ENCODE measurements at places on chromosomes 3 and 15.

GRCh38 chr3:173586166-173586565 is 188.6 kb downstream of the NLGN1 start:
- DNase-seq: no peak

GRCh38 chr15:67010898-67011616 is 54.3 kb upstream of the SMAD3 start:
- DNase-seq: no peak

- DNase-seq: no peak
Observed at GRCh38 chr3:79844176-79844575, 76.4 kb upstream of the ROBO1 start.

DNA sequence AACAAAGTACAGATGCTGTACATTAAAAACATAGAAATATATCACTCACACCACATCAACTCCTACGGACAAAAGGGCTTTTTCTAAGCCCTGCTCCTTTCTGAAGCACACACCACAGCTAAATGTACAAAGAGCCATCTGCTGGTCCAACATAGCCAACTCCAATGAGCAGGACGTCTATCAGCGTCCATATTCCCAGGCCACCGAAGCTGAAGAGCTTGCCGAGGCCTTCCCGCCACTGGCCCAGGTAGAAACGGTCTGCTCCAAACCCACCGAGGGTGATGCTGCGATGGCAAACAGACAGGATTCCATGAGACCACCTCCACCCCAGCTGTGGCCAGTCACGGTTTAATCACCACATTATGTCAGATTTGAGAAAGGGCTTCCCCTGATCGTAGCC is 9.8 kb downstream of the TM2D3 start:
- DNase-seq: no peak

DNA sequence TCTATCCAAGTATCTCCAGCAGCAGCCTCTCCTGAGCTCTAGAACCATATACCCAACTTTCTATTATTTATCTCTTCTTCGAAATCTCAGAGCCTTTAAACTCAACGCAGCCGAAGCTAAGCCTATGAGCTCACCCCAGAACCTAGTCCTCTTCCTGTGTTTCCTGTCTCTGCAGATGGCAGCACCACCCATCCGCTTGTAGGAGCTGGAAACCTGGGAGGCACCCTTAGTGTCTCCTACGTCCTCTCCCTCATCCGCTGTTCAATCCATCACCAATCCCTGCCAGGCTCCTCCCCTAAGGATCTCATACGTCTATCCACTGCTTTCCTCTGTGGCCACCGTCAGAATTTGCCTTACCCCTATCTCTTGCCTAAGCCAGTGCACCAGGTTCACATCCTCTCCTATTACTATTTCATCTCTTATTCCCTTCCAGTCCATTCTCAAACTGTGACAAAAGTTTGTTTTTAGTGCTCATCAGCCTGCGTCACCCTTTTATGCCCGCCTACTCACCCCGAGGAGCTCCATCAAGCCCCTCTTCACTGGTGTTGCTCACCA is 9.6 kb downstream of the VGLL4 start:
- DNase-seq: no peak

GRCh38 chr3:184864000-184864399 is 52.0 kb downstream of the VPS8 start:
- no peak for DNase-seq

DNA sequence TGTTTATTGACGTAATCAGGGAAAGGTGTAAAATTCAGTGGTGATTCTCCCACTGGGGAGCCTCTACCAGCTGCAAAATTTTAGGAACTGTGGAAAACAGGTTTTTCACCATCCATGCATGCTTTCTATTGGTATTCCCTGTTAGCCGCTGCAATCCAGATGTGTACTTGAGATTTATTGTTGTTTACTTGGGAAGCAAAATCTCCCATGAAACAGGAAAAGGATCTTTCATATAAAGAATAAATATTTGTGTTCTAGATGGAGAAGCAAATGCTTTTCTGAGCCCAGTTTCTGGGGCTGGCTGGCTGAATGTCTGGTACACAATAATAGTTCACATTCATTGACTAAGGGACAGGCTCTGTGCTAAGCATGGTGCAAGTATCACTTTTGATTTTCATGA is 144.6 kb upstream of the RASGRP1 start:
- no peak for DNase-seq

DNA sequence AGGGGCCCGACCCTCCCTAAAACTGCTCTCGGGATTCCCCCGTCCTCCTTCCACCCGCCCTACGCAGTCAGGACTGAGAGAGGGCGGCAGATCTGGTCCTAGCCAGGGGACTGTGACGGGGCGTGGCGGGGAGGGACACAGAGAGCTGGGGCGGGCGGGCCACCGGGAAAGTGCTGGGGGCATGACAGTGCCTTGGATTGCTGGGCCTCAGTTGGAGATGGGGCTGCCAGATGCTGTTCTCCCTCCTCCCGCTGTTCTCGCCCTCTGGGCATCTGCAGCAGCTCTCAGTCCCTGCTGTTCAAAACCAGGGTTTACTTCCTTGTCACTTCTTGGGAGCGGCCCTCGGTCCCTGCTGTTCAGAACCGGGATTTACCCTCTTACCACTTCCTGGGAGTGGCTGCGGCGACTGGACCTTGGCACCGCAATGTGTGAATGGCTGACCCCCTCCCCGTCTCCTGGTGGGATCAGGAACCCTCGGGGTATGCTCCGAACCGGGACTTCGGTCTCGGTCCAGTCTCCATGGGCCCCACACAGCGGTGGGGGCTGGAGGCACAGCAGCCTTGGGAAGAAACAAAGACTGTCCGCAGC is 1.8 kb upstream of the RPP25 start:
- DNase-seq: no peak

DNA sequence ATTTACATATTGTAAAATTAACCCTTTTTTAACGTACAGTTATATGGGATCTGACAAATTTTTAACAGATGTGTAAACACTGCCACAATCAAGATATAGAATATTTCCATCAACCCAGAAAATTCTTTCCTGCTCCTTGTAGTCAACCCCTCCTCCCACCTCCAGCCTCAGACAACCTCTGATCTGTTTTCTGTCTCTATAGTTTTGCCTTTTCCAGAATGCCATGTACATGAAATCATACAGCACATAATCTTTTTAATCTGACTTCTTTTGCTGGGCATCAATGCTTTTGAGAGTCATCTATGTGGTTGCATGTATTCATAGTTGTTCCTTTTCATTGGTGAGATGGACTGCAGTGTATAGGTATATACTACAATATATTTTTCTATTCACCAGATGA is 153.0 kb downstream of the SMAD6 start:
- no peak for DNase-seq

DNA sequence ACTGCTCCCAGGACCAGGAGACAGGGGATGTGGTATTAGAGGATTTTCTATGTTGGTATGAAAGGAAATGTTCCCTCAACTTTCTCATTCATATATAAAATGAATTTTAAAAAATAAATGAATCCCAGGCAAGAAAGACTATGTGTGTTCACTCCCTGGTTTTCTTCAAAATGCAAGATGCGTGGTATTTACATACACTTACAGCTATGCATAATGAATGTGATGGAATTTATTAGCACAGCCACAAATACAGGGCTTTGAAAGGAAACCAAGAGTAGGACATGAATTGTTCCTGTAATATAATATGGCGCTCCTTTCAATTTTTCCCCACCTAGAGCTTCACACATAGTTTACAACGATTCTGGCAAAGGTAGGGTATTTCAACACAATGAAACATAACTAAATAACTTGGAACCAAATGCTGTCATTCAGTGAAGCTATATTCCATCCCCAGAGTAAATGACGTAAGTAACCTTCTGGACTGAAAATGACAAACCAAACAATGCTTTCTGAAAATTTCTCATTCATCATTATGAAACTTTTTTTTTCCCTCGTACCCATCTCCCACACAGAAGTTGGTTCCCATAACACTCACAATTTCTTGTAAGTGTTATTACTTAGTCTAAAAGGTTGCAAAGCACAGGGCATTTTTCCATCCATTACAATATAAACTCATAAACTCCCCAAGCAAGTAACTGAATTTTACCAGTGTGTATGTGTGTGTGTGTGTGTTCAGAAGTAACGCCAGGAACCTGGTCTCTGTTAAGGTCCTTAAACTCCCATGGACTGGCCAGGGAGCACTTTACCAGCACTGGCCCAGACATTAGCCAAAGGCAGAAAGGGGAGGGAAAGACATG is 41.8 kb downstream of the CBLB start:
- no peak for DNase-seq

DNA sequence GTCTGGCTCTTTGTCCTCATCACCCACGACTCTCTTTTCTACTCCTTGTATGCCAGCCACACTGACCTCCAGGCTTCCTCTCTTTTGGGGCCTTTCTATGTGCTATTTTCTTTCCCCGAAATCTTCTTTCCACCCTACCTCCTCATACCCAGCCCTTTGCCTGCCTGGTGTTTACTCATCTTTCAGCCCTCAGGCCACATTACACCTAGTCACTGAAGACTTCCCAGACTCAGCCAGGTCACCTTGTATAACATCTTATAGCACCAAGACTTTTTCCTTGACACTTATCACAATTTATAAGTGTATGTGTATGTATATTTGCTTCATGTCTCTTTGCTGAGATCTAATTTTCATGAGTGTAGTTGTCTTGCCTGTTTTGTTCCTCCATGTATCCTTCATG is 396.4 kb downstream of the NLGN1 start:
- peak; percentile 7 for DNase-seq

GRCh38 chr15:29676961-29677402 is 145.3 kb downstream of the TJP1 start:
- peak; percentile 34 for DNase-seq

- DNase-seq: no peak
Observed at GRCh38 chr3:66561367-66561766, 60.5 kb upstream of the LRIG1 start.

DNA sequence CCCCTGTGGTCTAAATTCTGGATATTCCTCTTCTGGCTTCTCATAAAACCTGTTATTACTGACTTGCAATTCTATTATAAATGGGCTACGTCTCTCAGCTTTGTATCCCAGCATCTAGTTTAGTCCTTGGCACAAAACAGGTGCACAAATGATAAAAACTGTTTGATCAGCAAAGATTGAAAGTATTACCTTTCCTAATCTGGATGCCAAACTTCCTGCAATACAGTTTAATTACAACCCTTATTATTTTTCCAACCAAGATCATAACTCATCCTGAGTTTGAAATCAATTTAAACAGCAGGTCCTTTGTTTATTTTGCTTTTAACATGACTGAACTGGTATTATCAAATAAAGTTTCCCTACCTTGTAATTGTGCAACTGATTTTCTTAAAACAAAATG is 132.6 kb downstream of the ATP1B3 start:
- DNase-seq: no peak

- peak; percentile 9 for DNase-seq
Observed at GRCh38 chr3:193292386-193292785, 51.4 kb downstream of the PLAAT1 start.

- DNase-seq: no peak
Observed at GRCh38 chr3:52730681-52731080, 24.8 kb downstream of the SPCS1 start.

- DNase-seq: no peak
Observed at GRCh38 chr15:61880084-61880483, 180.2 kb downstream of the VPS13C start.

DNA sequence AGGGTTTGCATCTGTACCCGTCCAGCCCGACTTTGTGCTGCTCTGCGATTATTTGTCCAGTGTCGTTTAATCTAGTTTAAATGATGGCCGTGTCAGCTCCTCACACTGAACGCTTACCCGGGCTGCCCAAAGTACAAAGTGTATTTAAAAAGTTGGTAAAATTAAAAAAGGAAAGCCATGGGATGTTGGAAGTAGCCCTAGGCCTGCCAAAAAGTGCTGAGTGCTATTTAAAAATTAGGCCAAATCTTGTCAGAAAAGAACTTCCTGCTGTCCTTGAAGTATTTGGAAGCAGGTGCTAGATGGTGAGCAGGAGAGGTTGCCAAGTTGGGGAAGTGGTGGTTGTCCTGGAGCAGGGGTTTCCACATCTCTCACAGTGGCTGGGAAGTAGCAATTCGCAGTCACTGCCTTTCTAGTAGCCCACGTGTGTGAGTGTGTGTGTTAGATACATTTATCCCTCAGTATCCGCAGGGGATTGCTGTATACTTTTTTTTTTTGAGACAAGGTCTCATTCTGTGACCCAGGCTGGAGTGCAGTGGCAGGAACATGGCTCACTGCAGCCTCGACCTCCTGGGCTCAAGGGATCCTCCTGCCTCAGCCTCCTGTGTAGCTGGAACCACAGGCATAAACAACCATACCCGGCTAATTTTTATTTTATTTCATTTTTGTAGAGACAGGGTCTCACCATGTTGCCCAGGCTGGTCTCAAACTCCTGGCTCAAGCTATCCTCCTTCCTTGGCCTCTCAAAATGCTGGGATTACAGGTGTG is 664 bp downstream of the PPCDC start:
- peak; percentile 30 for DNase-seq

DNA sequence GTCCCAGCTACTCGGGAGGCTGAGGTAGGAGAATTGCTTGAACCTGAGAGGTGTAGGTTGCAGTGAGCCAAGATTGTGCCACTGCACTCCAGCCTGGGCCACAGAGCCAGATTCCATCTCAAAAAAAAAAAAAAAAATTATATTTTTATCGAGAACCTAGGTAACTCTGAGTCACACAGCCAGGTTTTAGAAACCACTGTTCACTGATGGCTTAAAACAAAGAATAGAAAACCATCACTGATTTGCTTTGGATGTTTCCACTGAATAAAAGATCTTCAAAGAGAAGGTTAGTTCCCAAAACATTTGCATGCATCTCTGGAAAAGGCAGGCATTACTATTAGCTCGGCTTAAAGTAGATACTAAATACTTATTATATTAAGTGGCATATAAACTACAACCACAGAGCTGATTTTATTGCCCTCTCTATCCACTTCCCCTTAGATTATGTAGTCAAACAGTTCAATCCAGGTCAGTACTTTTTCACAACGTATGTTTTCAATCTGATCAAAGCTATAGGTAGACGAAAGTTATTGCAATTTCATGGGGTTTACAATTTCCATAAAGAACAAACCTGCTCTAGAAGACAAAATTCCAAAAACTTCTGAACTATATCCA is 1.4 kb downstream of the B4GALT4 start:
- peak; percentile 18 for DNase-seq

GRCh38 chr3:149352556-149352955 is 19.1 kb upstream of the TM4SF18 start:
- peak; percentile 55 for DNase-seq

GRCh38 chr3:158801696-158802408 is at the start of gene MFSD1:
MFSD1 (plus strand) TSS chr3:158802054; CDS start chr3:158802153, 99 bp downstream.
- DNase-seq: peak; percentile 89

DNA sequence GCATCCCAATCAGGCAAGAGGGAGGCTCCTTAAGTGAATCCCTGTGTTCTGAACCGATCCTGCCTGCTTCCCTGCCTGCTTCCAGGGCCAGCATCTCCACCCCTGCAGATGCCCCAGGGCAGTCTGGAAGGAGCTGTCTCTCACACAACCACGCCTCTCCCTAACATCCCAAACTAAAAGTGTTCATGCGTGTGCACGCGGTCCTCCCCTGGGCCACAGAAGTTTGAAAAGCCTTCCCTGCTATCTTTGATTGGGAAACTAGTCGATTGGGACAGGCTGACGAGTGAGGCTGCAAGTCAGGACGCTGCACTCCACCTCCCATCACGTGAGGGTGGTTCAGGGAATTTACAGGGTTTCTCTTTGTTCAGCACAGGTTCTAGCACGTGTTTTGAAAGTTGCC is 340.9 kb upstream of the ICE2 start:
- peak; percentile 8 for DNase-seq
